ENCODE measurements at places on chromosomes 13 and 19.

- DNase-seq: no peak
Measured at GRCh38 chr13:109605846-109606245, 180.5 kb downstream of the IRS2 start.

DNA sequence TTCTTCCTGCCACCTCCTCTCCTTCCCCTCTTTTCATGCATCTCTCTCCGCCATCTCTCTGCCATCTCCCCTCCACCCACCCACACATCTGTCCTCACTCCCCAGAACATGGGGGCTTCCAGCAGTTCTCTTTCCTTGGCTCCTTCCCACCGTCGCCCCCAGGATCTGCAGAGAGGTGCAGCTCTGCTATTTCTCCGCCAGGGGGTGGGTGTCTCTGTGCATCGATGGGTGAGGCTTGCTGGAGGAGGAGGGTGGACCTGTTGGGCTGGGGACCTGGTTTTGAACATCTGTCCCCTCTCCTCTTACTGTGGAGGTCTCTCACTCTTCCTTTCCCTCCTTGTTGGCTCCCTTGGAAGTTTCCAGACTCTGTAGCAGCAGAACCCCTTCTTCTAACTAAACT lies 51.7 kb downstream of the MYH14 start:
- no peak for DNase-seq

GRCh38 chr19:20925481-20925880 lies 2.4 kb downstream of the ZNF85 start:
- DNase-seq: no peak

- DNase-seq: no peak
Measured at GRCh38 chr19:13764101-13764807, at the start of gene MRI1. MRI1 (plus strand) TSS chr19:13764522; CDS start chr19:13764589, 67 bp downstream.

DNA sequence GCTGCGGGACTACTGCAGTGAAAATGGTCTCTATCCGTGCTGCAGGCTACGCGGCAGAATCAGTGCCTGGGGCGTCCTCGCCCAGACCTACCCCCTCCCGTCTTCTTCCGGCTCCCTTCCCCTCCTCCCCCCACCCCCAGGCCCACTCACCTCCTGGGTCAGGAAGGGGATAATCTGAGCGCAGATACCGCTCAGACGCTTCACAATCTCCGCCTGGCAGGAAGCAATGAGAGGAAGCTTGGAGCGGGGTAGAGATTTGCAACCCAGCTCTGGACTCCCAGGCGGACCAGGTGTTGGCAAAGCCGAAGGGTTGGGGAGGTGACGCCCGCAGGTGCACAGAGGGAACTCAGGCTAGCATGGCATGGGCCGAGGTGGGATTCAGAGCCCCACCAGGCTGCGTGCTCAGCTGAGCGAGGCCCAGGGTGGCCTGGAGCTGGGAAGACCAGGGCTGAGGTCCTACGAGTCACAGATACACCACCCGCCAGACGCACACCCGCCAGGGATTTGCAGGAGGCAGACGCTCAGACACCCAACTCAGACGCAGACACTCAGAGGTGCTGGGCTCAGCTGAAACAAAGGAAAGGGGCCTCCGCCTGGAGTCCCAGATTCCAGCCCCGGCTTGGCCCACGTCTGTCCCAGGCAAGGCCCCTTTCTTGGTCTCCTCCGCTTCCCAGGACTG lies 4.1 kb downstream of the TLE2 start:
- DNase-seq: no peak

GRCh38 chr19:7373862-7374261 lies 25.1 kb downstream of the ARHGEF18 start:
- DNase-seq: no peak
